Karpas-422 (cell line): ENCODE measurements at places on chromosomes 5 and 9. TPM values are rescaled to one million over a fixed set of nuclear protein-coding genes. Genes with fewer than 3 reads are reported as not detected.

The NXNL2 gene
- not detected in 2 replicates for total RNA-seq

The GABRA6 gene
- not detected in 2 replicates for total RNA-seq

The ANKRD20A1 gene
- 0.58 and 1.0 TPM in 2 replicates for total RNA-seq

The PCDH12 gene
- not detected in 2 replicates for total RNA-seq

The SCGB3A2 gene
- not detected in 2 replicates for total RNA-seq

The SPINK13 gene
- not detected in 2 replicates for total RNA-seq

The MYO10 gene
- total RNA-seq = not detected in 2 replicates

The INSL6 gene
- not detected in 2 replicates for total RNA-seq

The TAF11L5 gene
- total RNA-seq = not detected in 2 replicates

The PTGES gene
- total RNA-seq = not detected in 2 replicates

The PTGDS gene
- total RNA-seq = not detected in 2 replicates

The SNCB gene
- total RNA-seq = not detected in 2 replicates

The C5orf63 gene
- 14.3 and 24.2 TPM in 2 replicates for total RNA-seq

The PCDHB4 gene
- not detected in 2 replicates for total RNA-seq
